ENCODE measurements at places on chromosomes 12 and 14. TPM values are rescaled to one million over a fixed set of nuclear protein-coding genes. Genes with fewer than 3 reads are reported as not detected.
A peak's percentile ranks its signal among the peaks of the same experiment; 100 is the strongest.

- no peak for DNase-seq
Observed at GRCh38 chr14:68286667-68287066, 467.1 kb downstream of the RAD51B start.

DNA sequence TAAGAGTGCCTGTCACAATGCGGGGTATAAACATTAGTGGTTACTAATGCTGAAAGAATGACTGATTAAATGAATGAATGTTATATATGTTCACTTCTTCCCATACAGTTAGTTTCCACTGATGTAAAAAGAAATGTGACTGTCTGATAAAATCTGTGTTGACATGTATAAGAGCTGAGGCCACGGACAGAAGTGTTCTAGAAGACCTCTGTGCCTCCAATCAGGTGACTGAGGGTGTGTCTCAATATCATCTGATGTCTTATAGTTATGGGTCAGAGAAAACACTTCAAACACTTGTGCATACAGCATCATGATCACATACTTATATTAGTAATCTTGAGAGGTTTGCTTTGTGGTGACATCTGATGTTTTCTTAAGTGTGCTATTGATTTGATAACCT is 183.4 kb downstream of the TTC7B start:
- no peak for DNase-seq

- no peak for DNase-seq
Observed at GRCh38 chr12:65293735-65294134, 15.3 kb downstream of the MSRB3 start.

- DNase-seq: no peak
Observed at GRCh38 chr12:108713471-108713870, 17.8 kb downstream of the CORO1C start.

GRCh38 chr14:65062096-65063075 is 39.9 kb downstream of the MAX start:
- no peak for DNase-seq

DNA sequence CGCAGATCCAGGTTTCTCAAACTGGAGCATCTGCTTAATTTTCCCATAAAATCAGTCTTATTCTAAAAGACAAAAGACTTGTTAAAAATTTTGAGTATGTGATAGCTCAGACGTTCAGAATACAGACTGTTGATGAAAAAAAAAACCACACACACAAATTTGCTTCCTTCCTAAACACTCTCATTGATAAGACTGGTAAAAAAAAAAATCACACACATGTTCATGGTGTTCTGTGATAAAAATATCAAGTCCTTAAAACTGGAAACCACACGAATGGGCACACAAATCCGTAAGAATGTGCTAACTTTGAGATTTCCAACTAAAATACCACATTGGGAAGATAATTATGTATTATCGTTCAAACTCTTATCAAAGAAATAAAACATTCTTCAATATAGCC is 6.7 kb upstream of the ARID4A start:
- DNase-seq: no peak

- no peak for DNase-seq
Observed at GRCh38 chr14:39452680-39453079, 20.4 kb upstream of the FBXO33 start.

- DNase-seq: no peak
Observed at GRCh38 chr12:51970904-51971646, 19.6 kb downstream of the ACVR1B start.

- no peak for DNase-seq
Observed at GRCh38 chr12:20885552-20885951, 75.0 kb downstream of the SLCO1B3 start.

DNA sequence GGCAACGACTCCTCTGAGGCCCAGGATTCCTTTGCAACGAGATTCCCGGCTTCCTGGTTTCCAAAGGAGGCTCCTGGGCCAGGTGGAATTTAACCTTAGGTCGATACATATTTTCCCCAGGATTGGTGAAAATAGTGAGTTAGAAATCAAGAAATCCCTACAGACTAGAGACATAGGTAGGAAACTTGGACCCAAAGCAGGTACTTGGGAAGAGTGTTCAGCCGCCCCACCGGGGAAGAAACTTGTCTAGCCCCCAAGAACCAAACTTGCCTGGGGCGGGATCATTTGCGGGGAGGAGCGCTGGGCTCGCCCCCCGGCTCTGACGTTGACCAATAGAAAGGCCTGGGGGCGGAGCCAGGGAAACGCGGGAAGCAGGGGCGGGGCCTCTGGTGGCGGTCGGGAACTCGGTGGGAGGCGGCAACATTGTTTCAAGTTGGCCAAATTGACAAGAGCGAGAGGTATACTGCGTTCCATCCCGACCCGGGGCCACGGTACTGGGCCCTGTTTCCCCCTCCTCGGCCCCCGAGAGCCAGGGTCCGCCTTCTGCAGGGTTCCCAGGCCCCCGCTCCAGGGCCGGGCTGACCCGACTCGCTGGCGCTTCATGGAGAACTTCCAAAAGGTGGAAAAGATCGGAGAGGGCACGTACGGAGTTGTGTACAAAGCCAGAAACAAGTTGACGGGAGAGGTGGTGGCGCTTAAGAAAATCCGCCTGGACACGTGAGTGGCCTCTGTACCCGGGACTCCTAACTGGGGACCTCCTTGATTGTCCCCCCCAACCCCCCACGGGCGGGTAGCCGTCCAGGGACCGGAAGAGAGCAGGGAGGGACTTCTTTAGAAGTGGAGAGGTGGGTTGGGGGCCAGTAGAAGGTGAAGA is at the start of gene CDK2:
Gene CDK2, plus strand, starts transcription at position 423 of the 874 bp plus-strand sequence. Its CDS starts 179 bp downstream, at position 602.
- peak; percentile 97 for DNase-seq

DNA sequence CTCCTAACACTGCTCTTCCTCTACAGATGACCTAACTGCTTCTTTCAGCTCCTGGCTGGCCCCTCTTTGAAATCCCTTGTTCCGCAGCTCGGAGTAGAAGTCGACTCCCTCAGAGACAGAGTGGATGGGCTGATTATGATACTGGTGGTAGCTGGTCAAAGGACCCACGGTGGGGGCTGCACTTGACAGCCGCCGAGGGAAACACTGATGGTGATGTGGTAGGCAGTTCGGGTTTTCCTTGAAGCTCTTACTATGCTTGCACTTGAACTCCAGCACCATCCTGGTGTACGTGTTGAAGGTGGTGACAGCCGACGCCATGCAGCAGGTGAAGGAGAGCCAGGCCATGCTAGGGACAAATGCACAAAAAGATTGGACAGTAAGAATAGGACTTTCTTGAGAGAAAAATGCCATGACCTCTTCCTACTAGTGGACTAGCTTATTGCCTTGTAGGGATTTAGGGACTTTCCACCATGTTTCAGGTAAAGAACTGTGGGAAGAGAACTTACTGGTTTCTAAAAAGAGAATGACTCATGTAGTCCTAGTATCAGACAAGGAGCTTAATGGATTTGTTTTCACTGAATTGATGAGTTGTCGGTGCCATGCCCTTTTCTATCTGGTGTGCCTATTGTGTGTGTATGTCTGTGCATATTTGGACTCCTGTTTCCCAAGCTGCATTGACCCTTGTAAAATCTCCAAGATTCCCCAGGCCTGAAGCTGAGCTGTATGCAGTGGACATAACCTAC is 18.4 kb downstream of the GSG1 start:
- DNase-seq: no peak

MMP19 gene
- total RNA-seq: 0.46 TPM

SLC41A2 gene
- total RNA-seq: 18.7 TPM

ART4 gene
- 0.68 TPM for total RNA-seq

CMKLR1 gene
- 9.1 TPM for total RNA-seq

FGF6 gene
- not detected for total RNA-seq
